ENCODE measurements at places on chromosomes 7 and 10. TPM values are rescaled to one million over a fixed set of nuclear protein-coding genes. Genes with fewer than 3 reads are reported as not detected.

CAV1 gene
- total RNA-seq: 5.9 TPM

COX15 gene
- 48.5 TPM for total RNA-seq

DYNC1I1 gene
- total RNA-seq: 197 TPM

ANKRD2 gene
- total RNA-seq: not detected

SPDYE8 gene
- total RNA-seq: not detected

AGAP4 gene
- total RNA-seq: 16.9 TPM

TCTN3 gene
- 16.6 TPM for total RNA-seq

PTPN20 gene
- 17.5 TPM for total RNA-seq

HTRA1 gene
- 50.1 TPM for total RNA-seq

DPP6 gene
- total RNA-seq: 88.6 TPM

PSMA2 gene
- total RNA-seq: 33.2 TPM

ATOH7 gene
- 0.94 TPM for total RNA-seq

NT5C2 gene
- total RNA-seq: 158 TPM

WNT2 gene
- total RNA-seq: 0.31 TPM

PON1 gene
- not detected for total RNA-seq

TUBB8 gene
- total RNA-seq: not detected

NUTM2A gene
- total RNA-seq: 3.1 TPM

TMEM270 gene
- total RNA-seq: not detected

ABCA13 gene
- under 0.01 TPM for total RNA-seq

KIF11 gene
- 8.5 TPM for total RNA-seq

GIMAP2 gene
- total RNA-seq: 1.9 TPM

NCOA4 gene
- total RNA-seq: 156 TPM

MEOX2 gene
- total RNA-seq: not detected

OR9A2 gene
- 5.6 TPM for total RNA-seq

CCDC172 gene
- total RNA-seq: not detected

SLC16A12 gene
- total RNA-seq: 2.2 TPM

LRRD1 gene
- total RNA-seq: 3.8 TPM

RELN gene
- 67.9 TPM for total RNA-seq

OPN1SW gene
- not detected for total RNA-seq

TAS2R4 gene
- 16.6 TPM for total RNA-seq

MRPS24 gene
- total RNA-seq: 18.8 TPM

GJC3 gene
- total RNA-seq: not detected

CNTNAP2 gene
- 73.9 TPM for total RNA-seq

ZNF467 gene
- 1.3 TPM for total RNA-seq

ANTXRL gene
- total RNA-seq: not detected

CAMK2B gene
- total RNA-seq: 94.5 TPM

CPA2 gene
- total RNA-seq: not detected

RET gene
- 1.6 TPM for total RNA-seq

GBX1 gene
- total RNA-seq: not detected

LOXL4 gene
- 0.31 TPM for total RNA-seq

H2BK1 gene
- total RNA-seq: not detected

SEC31B gene
- 18.2 TPM for total RNA-seq

CD36 gene
- 12.2 TPM for total RNA-seq

CYP2C9 gene
- not detected for total RNA-seq

ZCWPW1 gene
- 2.2 TPM for total RNA-seq

CELF2 gene
- total RNA-seq: 305 TPM

TUBAL3 gene
- not detected for total RNA-seq

TMEM254 gene
- total RNA-seq: 10.6 TPM

MINPP1 gene
- 22.2 TPM for total RNA-seq
